ENCODE measurements at places on chromosomes 5 and 9. TPM values are rescaled to one million over a fixed set of nuclear protein-coding genes. Genes with fewer than 3 reads are reported as not detected.

LCN10 gene
- 11.4 TPM for total RNA-seq

PCDHA1 gene
- 0.06 TPM for total RNA-seq

SLC1A3 gene
- 26.2 TPM for total RNA-seq

RGP1 gene
- 36.6 TPM for total RNA-seq

- peak; percentile 69 for DNase-seq
Measured at GRCh38 chr9:91681461-91682305, 258.1 kb upstream of the NFIL3 start.
